ENCODE measurements at places on chromosomes 7 and 10.

GRCh38 chr7:29300026-29300480, 105.5 kb downstream of the CHN2 start:
- DNase-seq: no peak

DNA sequence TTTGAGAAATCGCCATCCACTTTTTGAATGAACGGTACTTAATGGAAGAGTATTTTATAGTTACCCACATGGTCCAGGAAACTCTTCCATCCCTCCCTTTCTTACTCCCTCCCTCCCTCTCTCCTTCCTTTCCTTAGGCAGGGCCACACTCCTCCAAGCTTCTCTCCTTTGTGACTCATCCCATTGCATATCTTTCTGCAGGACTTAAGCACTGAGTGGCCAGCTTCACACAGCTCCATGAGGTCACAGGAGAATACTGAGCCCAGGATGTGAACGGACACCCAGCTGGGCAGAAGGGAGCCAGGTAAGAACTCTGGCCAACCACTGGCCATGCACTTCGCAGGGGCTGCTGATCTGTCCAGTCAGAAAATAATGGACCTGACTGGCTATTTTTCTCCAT, 189.7 kb upstream of the ADCY1 start:
- no peak for DNase-seq

DNA sequence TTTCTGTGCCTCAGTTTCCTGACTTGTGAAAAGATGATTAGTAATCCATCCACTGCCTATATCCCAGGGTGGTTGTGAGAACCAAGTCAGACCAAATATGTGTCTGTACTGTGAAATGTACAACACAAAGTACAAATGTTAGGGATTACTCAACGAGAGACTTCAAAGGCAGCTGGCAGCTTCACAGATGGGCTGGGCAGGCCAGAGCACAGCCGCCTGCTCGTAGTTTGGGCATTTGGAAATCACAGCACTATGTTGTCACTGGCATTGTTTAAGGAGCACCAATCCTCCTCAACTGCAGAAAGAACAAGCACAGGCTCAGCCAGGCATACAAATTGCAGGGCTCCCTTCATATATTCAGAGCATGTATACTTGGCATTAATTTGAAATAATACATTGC, 64.5 kb upstream of the C10orf90 start:
- DNase-seq: no peak

DNA sequence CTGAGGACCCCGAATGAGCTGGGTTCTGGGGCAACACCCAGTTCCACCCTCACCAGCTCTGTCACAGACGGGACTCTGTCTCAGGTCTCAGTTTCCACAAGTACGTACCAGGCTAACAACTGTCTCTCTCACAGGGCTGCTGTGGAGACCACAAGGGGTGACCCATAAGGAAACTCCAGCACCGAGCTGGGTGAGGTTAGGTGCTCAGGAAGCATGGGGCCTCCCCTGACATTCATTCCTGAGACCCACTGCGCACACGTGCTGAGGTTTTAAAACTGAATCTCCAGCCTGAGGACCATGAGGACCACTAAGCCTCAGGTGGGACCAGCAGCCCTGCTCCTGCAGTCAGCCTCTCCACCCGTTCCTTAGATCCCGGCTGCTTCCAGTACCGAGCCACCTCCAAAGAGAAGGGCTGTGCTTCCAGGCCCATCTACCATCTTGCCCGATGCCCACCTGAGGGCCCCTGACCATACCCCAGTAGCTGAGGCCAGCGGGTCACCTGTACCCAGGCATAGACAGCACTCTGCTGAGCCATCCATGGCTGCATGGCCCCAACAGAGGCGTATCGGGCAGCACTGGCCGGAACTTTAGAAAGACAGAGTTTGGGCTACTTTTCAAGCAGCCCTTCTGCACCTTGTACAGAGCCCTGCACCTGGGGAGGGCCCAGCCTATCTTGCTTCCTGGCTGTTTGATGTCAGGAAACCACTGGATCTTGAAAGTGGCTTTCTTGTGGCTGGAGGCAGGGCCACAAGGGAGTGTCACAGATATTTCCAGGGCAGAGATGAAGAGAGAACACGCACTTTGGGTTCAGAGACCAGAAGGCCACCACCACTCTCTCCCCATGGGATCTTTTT, 18.7 kb downstream of the HSPA12A start:
- DNase-seq: no peak

DNA sequence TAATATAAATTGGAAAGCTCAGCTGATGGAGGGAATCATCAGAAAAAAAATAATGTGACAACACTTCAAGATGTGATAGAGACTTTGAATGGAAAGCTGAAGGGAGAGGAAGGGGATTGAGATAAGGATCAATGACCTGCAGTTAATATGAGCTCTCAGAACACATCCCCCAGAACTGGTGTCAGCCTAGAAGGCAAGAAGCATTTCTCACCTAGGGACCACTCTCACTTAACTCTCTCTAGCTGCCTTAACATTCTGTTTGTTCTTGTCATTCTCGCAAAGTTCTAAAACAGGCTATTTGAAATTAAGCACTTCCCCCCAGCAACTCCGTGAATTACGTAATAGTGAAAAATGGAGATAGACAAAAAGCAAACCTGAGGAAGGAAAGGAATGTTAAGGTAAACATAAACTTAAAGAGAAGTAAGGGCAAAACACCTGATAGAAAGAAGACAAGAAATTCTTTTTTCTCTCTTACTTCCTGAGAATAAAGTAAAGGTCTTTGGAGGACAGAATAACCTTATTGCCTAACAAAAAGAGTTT, 1.2 kb upstream of the MPP7 start:
- DNase-seq: no peak

DNA sequence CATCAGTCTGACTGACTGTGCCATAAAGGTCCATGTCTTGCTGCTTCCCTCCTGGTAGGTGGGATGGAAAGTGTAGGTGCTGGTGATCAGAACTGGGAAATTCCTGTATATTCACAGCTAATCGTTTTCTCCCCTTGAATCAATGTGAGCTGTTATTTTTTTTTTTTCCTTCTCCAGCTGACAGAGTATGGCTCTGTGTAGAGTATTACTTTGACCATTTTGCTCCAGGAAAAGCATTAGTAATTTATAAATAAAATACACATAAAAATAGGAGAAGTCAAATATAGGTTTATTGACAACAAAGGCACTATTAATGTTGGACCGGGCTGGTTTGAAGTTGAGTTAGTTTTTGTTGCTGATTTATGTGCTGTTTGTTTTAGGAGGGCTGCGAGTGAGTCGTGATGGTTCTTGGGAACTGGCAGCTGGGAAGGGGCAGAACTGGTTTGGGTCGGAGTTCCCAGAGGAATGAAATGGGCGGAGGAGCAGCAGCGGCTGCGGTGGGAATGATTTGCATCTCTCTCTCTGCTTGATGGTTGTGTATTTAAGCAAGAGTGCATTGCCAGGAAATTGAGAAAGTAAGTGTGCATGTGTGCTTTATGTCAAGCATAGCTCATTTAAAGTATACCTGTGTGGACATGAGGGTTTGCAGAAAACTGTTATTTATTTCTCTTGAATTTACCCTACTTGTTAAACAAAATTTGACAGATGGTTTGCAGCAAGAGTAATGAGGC, 80.9 kb downstream of the LRMDA start:
- no peak for DNase-seq

- DNase-seq: no peak
Observed at GRCh38 chr10:103181244-103181643, 11.8 kb downstream of the NT5C2 start.

DNA sequence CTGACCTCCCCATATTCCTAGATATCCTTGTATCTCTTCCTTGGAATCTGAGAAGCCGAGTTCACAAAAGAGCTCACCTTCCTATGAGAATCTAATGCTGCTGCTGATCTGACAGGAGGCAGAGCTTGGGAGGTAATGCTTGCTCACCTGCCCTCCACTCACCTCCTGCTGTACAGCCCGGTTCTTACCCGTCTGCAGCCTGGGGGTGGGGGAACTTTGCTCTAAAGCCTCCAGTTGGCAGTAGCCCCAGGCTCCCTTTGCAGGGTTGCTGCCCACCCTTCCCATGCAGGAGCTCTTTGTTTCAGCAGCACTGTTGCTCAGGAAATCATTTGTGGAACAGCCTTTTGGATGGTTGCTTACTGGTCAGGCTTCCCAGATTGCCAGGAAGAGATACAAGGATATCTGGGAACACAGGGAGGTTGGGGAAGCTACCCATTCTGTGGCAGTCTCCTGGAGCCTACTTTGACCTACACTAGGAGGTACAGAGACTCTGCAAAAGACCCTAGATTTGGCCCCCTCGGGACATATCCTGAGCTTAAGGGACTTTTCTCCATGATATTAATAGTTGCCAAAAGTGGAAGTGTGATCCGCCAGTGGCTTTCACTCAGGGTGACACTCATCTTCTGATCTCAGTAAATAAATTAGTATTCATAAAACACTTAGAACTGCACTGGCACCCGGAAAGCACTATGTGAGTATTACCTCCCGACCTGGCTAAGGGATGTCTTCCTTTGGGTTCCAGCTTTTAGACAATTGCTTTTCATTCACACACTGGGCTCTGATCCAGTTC, 363.7 kb upstream of the PODXL start:
- no peak for DNase-seq

DNA sequence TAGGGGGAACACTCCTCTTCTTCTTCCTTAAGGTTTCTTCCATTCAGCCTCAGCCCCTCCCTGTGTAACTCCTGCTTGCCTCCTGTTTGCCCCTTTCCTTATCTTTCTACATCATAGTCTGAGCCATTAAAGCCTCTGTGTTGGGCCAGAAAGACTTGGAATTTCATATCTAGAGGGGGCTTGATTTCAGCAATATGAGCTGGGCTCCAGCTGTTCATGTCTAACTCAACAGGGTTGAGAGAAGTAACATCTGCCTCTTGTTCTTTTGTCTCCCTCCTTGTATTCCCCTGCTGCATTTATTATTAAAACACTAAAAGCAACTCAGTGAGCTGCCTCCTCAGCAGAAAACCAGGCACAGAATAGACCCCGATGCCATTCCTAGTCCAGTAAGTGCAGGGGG, 17.6 kb downstream of the SEC24C start:
- no peak for DNase-seq

- no peak for DNase-seq
Observed at GRCh38 chr10:7488418-7488829, 77.6 kb upstream of the SFMBT2 start.

DNA sequence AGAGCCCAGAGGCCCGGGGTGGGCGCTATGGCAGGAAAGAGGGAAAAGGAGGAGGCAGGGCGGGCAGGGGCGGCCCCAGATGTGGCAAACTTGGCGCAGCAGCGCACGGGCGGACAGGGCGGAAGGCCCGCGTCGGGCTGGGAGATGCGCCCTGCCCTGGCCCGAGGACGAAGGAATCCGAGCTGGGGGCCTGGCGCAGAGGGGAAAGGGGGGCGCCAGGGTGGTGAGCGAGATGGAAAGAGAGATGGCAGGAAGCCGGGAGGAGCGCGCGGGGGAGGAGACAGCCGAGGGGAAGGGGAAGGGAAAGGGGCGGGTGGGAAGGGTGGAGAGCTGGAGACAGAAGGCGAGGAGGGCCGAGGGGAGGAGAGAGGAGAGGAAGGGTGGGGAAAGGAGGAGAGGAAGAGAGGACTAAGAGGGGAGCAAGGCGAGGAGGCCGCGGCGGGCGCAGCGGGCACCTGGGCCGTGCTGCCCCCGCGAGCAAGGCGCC, at the start of gene MARVELD1:
Gene MARVELD1, plus strand, starts transcription at position 392 of the 487 bp plus-strand sequence. CDS start 147 bp downstream, outside the sequence.
- no peak for DNase-seq

DNA sequence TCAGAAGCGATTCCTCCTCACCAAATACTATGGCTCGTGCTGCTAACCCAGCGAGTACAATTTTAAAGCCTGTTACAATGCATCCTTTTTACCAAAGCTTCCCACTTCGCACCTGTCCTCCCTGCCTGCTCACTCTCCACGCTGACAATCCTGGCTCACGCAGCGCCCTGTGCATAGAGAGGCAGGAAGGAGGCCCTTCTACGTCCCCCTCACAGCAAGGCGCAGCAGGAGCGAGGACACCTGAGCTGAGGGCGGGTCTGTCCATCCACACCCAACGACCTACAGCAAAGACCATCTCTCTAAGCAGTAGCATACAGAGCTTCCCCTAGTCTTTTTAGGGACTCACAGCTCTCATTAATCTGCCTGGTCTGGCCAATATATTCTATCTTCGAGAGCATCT, 46.0 kb downstream of the MKI67 start:
- DNase-seq: no peak

GRCh38 chr10:5325076-5325475, 39.7 kb upstream of the UCN3 start:
- DNase-seq: no peak

DNA sequence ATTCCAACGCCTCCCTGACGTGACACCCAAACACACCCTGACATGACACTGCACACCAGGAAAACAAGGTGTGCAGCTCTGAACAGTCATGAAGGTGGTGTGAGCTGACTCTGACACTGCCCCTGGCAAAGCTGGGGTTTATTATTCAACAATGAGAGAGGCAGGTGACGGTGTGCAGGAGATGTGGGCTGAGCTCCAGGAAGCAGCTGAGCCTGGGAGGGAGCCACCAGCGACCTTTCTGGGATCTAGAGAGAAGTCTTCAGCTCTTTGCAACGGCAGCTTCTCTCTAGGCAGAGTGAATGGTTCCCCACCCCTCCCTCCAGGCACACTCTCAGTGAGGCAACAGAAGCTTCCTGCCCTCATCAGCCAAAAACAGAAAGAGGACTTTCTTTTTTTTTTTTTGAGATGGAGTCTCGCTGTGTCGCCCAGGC, 65.6 kb downstream of the SH3PXD2A start:
- DNase-seq: no peak

DNA sequence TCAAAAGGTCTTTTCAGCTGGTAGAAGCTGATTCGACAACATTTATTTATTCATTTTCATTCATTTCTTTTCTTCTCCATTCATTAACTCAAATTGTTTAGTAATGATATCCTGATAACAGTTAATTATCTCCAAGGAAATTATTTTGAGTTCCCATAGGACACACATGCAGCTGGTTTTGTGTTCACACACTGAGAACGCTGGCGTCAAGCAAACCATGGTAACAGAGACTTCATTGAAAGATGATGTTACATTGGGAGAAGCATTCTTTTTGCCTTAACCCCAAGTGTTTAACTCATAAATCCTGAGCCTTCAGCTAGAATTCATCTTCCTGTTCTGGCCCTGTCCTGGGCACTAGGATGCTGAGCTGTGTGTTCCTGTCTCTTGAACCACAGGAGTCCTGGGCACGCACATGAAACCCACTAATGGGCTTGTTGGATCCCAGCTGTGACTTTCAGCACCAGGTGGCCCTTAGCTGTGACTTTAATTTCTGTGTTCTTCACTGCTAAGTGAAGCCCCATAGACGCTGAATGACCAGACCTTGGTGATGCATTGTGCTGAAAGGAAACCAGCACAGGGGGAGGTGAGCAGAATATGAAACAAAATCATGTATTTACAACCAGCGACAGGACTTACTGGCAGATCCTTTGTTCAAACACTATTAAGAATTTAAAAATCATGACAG, 121.5 kb upstream of the PRSS58 start:
- DNase-seq: no peak

GRCh38 chr7:13988731-13989125, 738 bp downstream of the ETV1 start:
- no peak for DNase-seq

GRCh38 chr7:158094046-158094445, 493.6 kb downstream of the PTPRN2 start:
- no peak for DNase-seq

- DNase-seq: no peak
Observed at GRCh38 chr7:552868-553635, 33.4 kb upstream of the PDGFA start.
